ENCODE measurements at places on chromosomes 4 and X.
A peak's percentile ranks its signal among the peaks of the same experiment; 100 is the strongest.

GRCh38 chr4:140704964-140705363, 51.2 kb downstream of the TBC1D9 start:
- DNase-seq, result no peak

DNA sequence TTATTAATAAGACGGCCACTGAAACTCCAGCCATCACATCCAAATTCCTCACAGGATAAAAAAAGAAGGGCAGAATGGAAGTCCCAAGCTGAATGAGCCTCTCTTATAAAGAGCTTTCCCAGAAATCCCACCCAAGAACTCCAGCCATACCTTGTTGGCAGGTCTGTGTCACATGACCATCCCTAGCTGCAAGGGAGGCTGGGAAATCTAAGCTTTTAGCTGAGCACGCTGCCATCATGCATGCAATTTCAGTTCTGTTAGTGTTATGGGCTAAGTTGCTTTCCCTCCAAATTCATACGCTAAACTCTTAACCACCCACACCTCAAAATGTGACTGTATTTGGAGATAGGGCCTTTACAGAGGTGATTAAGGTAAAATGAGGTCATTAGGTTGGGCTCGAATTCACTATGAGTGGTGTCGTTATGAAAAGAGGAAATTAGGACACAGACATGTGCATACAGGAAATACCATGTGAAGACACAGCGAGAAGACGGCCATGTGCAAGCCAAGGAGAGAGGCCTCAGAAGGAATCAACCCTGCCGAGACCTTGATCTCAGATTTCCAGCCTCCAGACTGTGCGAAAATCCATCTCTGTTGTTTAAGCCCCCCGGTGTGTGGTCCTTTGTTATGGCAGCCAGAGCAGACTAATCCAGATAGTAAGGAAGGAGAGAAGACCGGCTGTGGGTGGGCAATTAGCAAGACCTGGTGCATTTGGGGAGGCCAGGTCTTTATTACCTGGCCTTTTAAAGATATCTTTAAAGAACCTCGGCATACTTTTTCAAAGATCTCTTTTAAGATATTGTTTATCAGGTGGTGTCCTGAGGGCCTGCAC, 317.6 kb downstream of the BCOR start:
- no peak for DNase-seq

GRCh38 chrX:153873282-153874084, 12.5 kb downstream of the L1CAM start:
- no peak for DNase-seq

GRCh38 chrX:53481816-53482465, 47.8 kb upstream of the HSD17B10 start:
- peak; percentile 61 for DNase-seq

DNA sequence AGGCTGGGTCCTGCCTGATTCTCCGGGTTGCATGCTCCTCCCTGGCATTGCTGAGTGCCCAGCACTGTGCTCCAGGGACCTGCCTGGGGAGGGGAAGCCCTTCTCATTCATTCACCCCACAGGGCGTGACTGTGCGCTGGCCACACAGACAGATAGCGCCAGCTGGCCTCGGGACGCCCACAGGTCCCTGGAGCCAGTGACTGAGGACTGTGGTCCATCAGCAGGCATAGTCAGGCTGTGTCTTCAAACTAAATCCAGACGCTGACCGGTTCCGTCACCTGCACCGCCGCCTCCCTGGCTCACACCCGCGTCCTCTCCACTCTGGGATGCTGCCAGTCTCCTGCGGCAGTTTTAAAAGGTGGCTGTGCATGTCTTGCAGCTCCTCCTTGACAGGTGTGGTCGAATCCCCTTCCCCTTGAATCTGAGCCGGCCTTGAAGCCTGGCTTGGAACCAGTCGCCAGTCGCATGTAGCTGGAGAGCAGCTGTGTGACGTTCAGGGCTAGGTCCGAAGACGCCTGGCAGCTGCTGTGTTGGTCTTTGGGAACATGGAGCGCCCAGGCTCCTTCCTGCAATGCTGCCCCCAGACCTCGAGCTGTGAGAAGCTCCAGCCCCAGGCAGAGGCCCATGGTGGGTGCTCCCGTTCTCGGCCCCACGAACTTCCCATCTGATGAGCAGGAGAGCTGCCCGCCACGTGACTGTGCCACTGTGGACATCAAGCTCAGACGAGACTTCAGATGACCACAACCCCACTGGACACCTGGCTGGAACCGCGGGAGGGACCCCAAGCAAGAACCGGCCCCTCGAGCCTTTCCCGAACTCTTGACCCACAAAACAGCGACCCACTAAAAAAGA, 94.1 kb downstream of the ADRA2C start:
- no peak for DNase-seq

DNA sequence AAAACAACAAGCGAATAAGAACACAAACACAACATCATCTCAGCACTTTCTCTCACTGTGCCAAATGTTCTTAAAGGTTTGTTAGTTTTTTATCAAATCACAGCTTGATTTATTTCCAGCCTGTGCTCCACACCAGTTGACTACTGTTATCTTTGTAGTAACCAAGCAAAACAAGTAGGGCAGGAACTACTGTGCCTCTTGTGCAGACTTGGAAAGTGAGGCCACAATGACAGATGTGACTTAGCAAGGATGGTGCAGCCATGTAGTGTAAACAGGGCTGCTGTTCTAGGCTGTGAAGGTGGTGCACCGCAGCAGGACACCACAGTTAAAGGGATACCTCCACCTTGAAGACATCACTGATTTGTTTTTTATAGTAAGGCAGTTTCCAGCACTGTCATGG, 170.0 kb downstream of the IL1RAPL1 start:
- DNase-seq, result no peak

DNA sequence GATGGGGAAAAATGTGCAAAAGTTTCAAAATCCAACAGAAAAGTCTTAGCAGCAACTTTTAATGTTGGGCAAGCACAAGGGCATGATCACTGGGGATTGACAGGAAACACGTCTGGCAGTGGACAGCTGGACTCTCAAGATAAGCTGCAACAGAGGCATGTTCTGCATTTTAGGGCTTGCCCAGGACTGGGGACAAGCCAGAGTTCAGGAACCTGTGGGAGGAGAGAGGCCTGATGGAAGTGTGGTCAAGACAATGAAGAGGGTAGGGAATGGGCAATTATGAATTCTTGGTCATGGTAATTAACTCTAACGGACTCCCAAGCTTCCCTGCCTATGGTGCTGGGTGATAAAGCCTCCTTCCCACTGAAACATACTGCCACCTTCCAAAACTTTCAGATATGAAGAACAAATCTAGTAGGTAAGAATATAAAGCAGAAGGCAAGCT, 48.4 kb downstream of the ANXA3 start:
- DNase-seq, result no peak

GRCh38 chrX:7147978-7148854, at the start of gene PUDP:
TSS of gene PUDP (minus strand) at chrX:7148153. CDS start at chrX:7148113, 40 bp downstream.
- peak; percentile 80 for DNase-seq

All from brain microvascular endothelial cell (primary cell).